ENCODE measurements at places on chromosomes 11 and 22. TPM values are rescaled to one million over a fixed set of nuclear protein-coding genes. Genes with fewer than 3 reads are reported as not detected.

Gene GLB1L3
- not detected for total RNA-seq

Gene CAPN5
- total RNA-seq: 2.4 TPM

Gene CRYBA4
- total RNA-seq: not detected

Gene CATSPERZ
- not detected for total RNA-seq

Gene C22orf31
- not detected for total RNA-seq

Gene ASPHD2
- total RNA-seq: 0.49 TPM

Gene POTEH
- total RNA-seq: not detected

Gene OR5AS1
- not detected for total RNA-seq

Gene HEPN1
- total RNA-seq: not detected

Gene SPON1
- 78.6 TPM for total RNA-seq

Gene SLC6A5
- not detected for total RNA-seq

Gene ATP6V1E1
- total RNA-seq: 169 TPM

Gene TMPRSS6
- total RNA-seq: not detected

Gene ARRB1
- total RNA-seq: 125 TPM

Gene FAM83F
- 0.17 TPM for total RNA-seq

Gene RIBC2
- not detected for total RNA-seq

Gene BCO2
- total RNA-seq: 6.4 TPM

Gene MRGPRE
- total RNA-seq: not detected

Gene CYB5R2
- total RNA-seq: 12.6 TPM

Gene NEFH
- 0.66 TPM for total RNA-seq

Gene ROM1
- total RNA-seq: 11.2 TPM

Gene SLC22A9
- not detected for total RNA-seq

Gene BATF2
- 1.3 TPM for total RNA-seq

Gene IRAG1
- 18.3 TPM for total RNA-seq

Gene KCNA4
- total RNA-seq: 0.34 TPM

Gene XKR3
- total RNA-seq: not detected

Gene SLC22A25
- not detected for total RNA-seq

Gene LGR4
- total RNA-seq: 41.8 TPM

Gene MRGPRX4
- not detected for total RNA-seq

Gene PEX26
- total RNA-seq: 17.5 TPM

Gene MMP1
- total RNA-seq: not detected

Gene C11orf16
- total RNA-seq: not detected

Gene OR6A2
- total RNA-seq: 0.22 TPM

Gene VPREB1
- not detected for total RNA-seq

Gene OLFML1
- total RNA-seq: 8.0 TPM

Gene CHRDL2
- not detected for total RNA-seq

Gene CNGA4
- not detected for total RNA-seq

Gene DLG2
- total RNA-seq: 3.6 TPM

Gene BTG4
- not detected for total RNA-seq

Gene FAT3
- 0.65 TPM for total RNA-seq

Gene CWC15
- 47.1 TPM for total RNA-seq

Gene CD3G
- 2.1 TPM for total RNA-seq

All from subcutaneous adipose tissue (tissue), 4 donors.